ENCODE measurements at places on chromosomes 2 and 18.

GRCh38 chr2:102002228-102002627, 10.5 kb downstream of the IL1R2 start:
- DNase-seq = no peak

- DNase-seq = peak; percentile 91
Observed at GRCh38 chr18:10518595-10519255, 7.1 kb upstream of the NAPG start.

- DNase-seq = no peak
Observed at GRCh38 chr18:71471963-71472725, 1072.0 kb downstream of the CBLN2 start.

DNA sequence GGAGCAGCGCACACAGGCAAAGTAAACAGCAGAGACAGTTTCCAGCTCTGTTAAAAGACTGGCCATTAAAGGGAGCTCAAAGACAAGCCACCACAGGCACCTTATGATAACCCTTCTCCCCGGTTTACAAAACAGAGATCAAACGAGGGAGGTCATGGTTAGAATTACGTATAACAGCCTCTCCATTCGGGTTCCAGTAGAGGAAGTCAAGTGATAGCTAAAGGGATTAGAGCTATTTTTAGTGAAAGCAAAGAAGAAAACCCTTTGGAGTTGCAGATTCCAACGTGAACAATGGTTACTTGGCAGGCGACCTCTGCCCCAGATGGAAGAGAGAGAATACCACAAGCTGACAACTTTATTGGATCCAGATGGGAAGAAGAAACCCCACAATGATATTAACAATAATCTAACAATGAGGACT, 31.2 kb upstream of the EDAR start:
- no peak for DNase-seq

DNA sequence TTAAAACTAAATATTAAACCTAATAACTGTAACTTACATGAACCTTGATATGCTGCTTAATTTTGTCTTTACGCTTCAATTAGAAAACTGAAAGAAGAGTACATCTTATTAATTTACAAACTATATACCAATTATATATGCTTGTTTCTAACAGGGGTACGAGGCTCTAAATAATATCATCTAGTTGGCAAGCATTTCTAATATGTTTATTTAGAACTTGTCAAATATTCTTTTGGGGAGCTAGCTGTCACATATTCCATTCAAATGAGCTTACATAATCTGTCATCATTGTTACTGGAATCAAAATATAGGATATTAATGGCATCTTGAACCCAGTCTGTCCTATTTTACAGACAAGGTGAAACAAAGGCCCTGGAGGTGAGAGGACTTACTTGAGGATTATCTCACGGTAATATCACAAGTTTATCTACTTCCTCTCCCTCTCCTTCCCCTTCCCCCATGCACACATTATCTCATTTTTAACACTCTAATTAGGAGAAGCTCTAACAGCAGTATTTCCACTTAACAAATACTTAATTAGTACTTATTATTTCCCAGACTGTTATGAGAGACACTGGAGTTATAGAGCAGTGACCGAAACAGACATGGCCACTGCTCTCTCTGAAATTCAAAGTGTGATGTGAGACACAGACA, 3.5 kb downstream of the PRKD3 start:
- no peak for DNase-seq

- peak; percentile 81 for DNase-seq
Observed at GRCh38 chr18:9147440-9148202, 11.0 kb downstream of the ANKRD12 start.

Data from globus pallidus (tissue), 1 donor.